H54 (cell line): ENCODE measurements at places on chromosomes 13 and 19.

- DNase-seq = no peak
Observed at GRCh38 chr13:78606471-78607408, 3.4 kb upstream of the POU4F1 start.

DNA sequence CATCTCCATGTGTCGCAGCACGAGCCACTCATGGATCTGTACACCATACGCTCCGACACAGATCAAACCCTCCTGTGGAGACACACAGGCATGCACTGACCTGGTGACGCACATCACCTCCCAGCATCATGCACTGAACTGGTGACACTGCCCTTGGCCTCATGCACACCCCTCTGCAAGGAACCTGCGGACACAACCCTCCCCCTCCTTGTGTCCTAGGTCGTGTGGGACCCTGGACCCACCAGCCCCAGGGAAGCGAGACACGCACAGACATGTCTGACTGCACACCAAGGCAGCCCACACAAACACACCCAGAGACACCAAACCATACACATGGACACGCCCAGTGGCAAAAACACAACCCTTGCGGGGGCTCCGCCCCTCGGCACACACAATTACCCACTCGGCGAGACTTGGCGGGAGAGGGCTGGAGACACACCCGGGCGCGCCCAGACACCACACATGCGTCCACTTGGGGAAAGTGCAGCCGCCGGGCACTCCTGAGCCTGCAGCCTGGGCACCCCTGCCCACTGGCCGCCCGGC lies 2.0 kb upstream of the KCNN4 start:
- DNase-seq = no peak

GRCh38 chr13:60629158-60629557 lies 232.1 kb downstream of the TDRD3 start:
- DNase-seq = no peak

DNA sequence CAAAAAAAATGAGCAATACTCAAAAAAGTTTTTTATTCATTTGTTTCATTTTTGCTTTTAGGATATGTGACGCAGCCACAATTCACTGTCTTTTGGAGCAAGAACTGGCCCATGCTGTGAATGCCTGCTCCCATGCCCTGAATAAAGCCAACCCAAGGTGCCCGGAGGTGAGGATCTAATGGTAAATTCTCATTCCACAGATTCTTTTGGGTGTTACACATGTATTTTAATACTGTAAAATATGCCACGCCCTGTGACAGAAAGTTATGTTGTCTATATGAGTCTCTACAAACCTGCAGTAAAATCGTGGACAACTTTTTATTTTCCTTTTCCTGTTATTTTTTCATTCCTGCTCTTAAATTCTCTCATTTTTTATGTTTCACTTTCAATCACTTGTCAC lies 57.5 kb upstream of the AKAP11 start:
- no peak for DNase-seq

DNA sequence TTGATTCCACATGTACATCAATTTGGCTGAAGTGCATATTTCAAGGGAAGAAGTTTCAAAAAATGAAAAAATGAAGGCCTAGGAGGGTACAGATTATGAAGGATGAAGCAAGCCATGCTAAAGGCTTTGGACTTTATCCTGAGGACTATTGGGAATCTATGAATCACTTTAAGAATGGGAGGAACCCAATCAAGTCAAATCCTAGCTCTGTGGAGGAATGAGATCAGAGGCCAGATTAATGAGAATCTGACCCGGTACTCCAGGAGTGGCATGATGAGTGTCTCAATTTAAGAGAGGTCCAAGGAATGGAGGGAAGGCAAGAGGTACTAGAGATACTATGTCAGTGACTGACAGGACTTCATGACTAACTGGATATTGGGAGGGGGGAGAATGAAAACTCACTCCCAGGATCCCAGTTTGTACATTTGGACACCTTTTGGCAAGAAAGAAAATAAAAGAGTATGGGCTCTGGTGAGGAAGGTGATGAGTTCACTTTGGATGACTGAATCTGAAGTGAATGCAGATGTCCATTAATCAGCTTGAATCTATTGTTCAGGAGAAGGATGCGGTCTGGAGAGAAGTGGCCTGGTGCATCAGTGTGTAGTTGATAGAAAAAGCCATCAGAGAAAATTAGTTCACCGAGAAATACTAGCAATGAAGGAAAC lies 349.0 kb downstream of the EFNB2 start:
- no peak for DNase-seq

DNA sequence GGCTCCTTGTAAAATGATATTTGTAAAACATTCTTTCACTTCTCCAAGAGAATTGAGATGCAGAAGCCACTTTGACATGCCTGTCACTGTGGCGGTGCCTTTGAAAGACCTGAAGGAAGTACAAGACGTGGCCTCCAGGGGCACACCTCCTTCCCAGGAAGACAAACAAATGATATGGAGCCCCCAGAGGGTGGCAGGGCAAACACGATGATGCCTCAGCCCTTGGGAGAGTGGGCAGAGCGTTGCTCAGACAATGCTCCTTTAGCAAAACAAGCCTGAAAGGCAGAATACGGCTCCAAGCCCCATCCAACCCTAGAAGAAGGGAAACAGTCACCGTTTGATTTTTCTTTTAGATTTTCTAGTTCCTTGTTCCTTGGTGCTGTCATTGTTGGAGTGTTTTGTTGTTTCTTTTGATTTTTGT lies 9.2 kb upstream of the ATP12A start:
- no peak for DNase-seq
